Suprapubic skin (tissue), 4 donors: ENCODE measurements at places on chromosomes 2 and 18.

- no peak for DNase-seq
Observed at GRCh38 chr18:59617468-59617932, 79.7 kb downstream of the CCBE1 start.

GRCh38 chr18:36047521-36047920 lies 19.8 kb downstream of the RPRD1A start:
- DNase-seq, result no peak

DNA sequence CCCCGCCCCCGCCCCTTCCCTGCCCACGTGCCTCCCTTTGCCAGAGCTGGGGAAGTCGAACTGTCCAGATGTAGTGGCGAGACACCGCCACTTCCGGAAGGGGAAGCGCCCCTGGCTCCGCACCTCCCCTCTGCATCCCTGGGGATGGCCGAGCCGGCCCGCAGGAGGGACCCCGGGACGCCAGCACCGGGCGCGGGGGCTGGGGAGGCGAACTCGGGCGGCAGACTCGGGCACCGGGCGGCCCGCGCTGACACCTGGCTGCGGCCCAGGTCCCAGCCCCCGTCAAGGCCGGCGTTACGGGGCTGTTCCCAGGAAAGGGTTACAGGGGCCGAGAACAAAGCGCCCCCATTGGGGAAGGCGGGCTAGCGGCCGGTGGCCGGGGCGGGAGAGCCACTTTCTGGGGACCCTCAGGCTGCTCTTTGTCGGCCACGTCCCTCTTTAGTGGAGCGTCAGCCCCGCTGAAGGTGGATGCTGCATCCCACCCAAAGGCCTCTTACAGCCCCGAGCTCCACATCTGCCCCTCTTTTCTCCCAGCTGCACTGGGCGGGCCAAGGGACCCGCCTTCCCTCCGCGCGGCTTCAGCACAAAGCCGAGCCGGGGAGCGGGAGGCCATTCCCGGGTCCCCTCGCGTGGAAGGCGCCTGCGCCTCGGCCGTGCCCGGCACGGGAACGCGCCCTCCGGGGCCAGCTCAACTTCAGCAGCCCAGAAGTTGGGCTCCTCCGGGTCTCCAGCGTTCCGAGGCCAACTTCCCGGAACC lies 1.3 kb downstream of the SDC1 start:
- DNase-seq, result no peak

DNA sequence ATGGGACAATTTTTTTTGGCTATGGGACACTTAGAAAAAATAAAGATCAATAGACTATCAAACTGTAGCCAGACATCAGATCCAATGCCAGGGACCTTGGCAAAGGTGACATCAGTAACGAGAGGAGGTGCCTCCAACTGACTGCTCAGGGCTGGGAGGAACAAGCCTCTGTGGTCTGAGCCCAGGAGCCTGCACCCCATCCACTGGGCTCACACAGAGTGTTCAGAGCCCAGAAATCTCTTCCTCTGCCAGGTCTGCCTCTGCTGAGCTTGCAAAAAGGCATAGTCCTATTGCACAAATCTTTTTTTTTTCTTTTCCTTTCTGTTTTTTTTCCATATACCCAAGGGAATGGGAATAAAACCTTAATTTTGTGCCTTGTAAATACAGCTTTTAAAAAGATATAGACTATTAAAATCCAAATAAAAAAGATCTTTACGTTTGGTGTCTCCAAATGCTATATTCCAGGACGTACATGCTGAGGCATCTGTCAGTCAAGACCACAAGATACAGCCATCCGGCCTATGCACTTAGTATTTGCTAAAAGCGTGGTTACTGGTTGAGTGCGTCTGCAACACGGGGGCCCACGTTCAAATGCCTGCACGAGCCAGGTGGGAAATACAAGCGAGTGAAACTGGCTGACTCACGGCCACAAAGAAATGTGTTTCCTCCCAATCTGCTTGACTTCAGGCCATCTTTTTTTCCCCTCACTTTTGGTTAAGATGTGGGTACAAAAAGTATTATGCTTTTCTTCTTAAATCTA lies 7.8 kb upstream of the ARHGAP25 start:
- DNase-seq, result no peak

- DNase-seq, result no peak
Observed at GRCh38 chr2:162232027-162232426, 11.2 kb downstream of the FAP start.

- no peak for DNase-seq
Observed at GRCh38 chr18:48597110-48597509, 58.3 kb downstream of the CTIF start.

GRCh38 chr2:58101500-58101899 lies 54.9 kb downstream of the VRK2 start:
- no peak for DNase-seq

GRCh38 chr18:77733292-77733903 lies 483.8 kb downstream of the GALR1 start:
- DNase-seq, result no peak

- no peak for DNase-seq
Observed at GRCh38 chr18:4524096-4524495, 69.0 kb upstream of the DLGAP1 start.

DNA sequence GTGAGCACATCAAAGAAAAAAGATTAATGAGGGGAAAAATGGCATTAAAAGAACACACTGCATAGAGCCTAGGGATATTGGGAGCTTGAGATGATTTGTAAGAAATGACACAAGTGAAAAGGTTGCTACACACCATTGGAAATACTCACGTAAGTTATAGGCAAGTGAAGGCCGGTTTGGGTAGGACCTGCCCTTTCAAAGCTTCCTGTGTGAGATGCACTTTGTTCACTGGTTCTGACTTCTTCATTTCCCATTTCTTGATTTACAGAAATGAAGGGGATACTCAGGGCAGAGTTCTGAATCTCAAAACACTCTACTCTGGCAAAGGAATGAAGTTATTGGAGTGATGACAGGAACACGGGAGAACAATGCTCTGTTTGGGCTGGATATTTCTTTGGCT lies at the start of gene IL18RAP:
Gene IL18RAP, plus strand, starts transcription at position 251 of the 400 bp plus-strand sequence. Its CDS starts 118 bp downstream, at position 369.
- no peak for DNase-seq

DNA sequence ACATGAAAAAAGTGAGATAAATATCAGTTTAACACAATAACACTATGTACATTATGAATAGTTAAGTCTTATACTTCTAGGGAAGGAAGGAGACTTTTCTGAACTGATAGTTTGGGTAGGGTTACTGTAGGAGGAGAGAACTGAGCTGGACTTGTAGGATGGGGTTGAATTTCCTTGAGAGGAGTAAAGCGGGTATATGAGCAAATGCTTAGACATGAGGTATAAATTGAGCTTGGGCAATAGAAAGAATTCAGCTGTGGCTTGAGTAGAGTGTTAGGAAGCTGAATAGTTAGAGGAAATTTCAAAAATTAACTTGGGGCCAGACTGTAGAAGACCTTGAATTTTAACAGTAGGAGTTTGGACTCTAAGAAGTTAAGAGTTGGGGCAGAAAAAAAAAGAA lies 45.1 kb downstream of the LCLAT1 start:
- DNase-seq, result no peak

GRCh38 chr2:163132850-163133249 lies 294.3 kb upstream of the KCNH7 start:
- DNase-seq, result no peak

DNA sequence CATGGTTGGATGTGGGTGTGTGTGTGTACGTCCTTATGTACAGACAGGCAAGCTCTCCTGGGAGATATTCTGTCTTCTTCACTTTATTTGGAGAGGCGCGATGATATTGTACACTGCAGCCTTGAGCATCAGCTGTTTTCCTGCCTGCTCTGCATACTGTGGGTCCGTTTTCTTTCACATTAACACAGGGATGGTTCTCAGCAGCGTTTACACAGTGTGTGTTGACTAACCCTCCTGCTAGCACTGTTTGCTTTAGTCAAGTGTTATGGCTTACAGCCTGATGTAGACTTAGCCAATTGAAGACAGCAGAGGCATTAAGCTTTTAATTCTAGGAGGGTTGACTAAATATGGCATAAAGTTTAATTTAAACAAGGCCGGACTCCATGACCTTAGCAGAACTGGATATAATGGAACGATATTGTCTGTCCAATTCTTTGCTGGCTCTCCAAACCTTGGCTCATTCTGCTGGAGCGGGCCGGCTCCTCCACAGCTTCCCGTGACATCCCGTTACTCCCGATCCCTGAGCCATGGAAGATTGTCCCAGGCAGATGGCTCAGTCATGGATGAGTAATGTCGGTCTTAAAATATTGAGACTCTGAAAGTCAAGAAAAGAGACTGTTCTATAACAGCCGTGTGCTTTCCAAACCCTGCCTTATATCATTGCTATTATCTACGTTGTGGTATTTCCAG lies 134.7 kb downstream of the TPGS2 start:
- DNase-seq, result no peak

DNA sequence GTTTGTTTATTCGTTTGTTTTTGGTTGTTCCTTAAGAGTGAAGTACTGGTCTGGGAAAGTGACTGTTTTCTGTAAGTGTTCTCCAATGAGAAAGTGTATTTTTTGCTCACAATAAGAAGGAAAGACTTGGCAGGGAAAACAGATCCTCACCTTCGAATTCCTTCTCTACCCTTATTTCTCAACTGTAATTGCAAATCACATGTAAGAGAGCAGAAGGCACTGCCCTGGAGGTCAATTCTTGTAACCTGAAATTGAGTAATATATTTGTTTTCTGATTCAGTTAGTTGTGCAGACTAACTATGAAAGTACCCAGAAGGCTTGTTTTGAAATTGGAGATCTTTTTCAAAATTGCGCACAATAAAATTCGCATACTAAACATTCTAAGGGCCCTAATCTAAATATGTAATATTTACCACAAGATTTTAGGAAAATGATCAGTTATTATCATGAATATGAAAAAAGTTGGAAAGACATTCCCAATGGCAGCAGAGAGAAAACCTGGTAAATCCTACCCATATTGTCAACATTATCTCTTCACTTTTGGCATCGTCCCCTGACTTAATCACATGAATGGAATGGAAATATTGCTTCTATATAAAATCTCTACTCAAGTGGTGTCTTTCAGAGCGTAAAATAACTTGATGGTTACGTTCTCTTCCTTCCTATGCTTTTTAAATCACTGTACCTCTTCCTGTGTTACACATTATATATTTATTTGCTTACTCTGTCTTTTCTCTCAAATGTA lies 24.1 kb downstream of the TFPI start:
- no peak for DNase-seq
